AG09319 (cell line): ENCODE measurements at places on chromosomes 3 and 15.

- DNase-seq, result peak; percentile 23
Observed at GRCh38 chr15:97902140-97902780, 58.2 kb upstream of the ARRDC4 start.

- DNase-seq, result no peak
Observed at GRCh38 chr15:60883691-60884640, 345.1 kb downstream of the RORA start.

DNA sequence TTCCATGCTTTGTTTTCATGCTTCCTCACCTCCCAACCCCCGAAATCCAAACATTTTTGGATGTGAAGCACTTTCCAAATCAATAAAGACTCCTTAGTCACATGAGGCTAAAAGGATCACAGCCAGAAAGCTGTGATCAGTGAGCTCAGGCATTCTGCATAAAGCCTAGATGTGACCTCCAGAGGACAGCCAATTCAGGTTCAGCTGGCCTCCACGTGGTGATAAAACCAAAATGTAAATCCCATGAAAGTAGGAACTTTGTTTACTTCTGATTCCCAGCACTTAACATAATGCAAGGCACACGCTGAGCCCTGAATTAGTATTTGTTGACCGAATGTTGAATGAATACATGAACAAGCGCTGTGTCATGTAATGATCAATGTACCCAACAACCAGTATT is 249.5 kb upstream of the EOMES start:
- DNase-seq, result no peak

DNA sequence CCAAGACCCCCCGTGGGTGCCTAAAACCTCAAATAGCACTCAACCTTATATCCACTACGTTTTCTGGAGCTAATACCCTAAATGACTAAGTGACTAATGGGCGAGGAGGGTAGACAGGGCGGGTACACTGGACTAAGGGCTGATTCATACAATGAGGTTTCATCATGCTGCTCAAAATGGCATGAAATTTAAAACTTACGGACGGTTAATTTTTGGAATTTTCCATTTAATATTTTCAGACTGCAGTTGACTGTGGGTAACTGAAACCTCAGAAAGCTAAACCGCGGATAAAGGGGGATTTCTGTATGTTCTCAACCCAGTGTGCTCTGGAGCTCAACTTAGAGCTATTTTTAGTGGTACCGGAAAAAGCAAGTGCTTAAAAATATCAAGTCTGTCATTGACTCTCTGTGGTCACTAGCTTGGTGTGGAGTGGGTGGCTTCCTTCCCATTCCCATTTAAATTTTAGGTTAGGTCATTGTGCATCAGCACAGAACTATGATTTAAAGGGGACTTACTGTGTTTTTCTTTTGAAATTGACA is 72.9 kb downstream of the LRRC28 start:
- peak; percentile 52 for DNase-seq

DNA sequence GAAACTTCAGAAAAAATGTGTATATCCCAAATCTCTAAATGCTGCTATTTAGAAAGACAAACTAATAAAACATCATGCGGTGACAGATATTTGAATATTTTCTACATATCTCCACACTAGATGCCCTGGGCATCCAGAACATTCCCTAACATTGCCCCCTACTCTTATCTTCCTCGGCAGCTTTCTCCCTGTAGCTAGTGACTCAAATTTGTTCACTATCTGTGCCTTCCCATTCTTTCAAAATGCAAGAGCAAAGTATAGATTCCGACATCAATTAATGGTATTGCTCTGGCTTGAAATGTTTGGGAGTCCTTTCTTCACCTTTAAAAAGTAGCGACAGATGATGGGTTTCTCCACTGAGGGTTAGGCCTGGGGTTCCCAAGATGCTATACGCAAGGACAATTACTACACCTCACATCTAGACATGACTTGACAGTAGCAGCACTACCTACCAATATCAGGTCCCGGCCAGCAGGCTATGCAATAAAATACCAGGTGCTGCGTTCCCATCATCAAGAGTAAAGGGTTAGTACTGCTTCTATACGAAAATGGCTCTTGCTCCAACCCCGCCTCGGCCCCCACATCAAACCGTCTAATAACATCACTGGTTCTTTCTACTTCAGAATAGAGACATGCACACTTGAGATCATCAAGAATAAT is 631 bp downstream of the UBR1 start:
- no peak for DNase-seq

DNA sequence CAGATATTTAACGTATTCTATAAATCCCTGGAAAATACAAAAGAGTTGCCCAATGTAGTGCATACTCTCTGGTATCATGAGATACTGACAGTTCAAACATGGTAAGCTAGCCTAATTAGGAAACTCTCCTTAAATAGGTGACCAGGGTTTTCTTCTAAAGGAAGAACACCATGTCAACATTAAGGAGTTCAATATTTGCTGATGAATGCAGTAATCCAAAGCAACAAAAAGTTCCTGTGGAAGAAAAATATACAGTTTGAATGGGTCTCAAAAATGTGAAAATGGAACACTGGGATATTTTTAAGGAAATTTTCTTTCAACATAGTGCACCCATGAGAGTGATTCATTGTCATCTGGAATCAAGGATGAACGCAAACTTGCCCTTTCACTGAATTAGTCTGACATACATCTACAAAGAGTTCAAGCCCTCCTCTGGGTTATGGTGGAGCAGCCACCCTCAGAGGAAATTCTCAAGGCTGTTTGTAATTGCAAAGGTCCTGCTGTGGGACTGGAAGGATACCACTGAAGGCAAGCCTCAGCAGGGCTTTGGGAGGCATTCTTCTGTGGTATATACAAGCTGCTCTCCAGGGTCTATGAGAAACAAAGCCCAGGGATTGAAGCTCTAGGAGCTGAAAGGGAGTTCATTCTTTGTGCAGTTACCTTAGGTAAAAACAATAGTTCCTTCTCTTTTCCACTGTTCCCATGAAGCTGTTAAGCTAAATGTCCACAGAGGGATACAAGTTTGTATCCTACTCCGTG is 700.3 kb downstream of the TUSC7 start:
- no peak for DNase-seq

DNA sequence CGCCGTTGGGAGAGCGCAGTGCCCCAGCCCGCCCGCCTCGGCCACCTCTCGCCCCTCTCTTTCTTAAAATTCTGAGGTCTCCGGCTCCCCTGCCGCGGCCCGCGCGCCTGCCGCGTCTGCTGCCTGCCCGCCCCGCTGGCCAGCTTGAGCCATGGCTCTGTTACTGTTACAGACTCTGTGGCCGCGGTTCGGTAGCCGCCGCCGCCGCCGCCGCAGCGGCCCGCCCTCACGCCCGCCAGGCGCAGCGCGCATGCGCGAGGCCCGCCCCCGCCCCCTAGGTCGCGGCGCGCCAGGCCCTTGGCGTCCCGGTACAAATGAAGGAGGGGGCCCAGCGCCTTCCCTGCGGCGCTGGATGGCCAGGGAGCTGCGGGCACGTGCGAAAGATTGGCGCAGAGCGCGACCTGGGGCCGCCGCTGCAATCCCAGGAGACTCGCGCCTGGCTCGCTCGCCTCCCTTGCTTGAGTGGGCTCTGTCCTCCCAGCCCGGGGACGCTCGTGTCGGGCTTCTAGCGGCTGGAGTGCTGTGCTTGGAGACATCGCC is at the start of gene ONECUT1:
ONECUT1 (minus strand) TSS at position 168 of the 540 bp plus-strand sequence. CDS start 452 bp downstream, outside the sequence.
- DNase-seq, result no peak

- no peak for DNase-seq
Observed at GRCh38 chr15:51577636-51578304, 44.8 kb downstream of the DMXL2 start.
